D341Med (cell line): ENCODE measurements at places on chromosomes 12 and 14.

GRCh38 chr12:121323908-121324307, 27.4 kb upstream of the CAMKK2 start:
- DNase-seq: no peak

DNA sequence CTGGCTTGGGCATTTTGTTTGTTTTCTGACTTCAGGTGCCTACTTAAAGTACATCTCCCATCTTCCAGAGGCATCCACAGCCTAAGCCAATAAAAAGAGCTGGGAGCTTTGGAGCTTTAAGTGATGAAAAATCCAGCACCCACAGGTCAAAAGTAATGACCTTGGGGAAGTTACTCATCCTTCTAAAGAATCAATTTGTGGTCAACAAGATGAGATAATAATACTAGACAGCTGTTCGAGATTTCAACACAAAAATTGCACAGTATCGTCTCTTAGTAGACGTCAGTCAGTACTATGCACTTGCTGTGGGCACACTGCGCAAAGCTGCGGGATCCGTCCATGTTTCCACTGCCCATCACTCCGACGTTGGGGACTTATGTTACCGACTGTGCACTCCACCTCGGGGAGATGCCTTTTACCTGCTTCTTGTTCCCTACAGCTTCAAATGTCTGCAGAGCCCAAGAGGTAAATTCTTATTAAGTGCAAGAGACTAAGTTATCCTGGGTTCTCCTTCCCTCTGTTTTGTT, 1.3 kb downstream of the ST8SIA1 start:
- DNase-seq: no peak

DNA sequence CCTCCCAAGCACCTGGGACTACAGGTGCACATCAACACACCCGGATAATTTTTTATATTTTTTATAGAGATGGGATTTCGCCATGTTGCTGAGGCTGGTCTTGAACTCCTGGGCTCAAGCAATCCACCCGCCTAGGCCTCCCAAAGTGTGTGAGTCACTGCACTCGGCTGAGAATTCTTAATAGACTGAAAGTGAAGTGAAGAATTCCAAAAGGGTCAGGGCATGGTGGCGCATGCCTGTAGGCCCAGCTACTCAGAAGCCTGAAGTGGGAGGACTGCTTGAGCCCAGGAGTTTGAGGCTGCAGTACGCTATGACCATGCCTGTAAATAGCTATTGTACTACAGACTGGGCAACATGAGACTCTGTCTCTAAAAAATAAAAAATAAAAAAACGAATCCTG, 43.7 kb downstream of the TCHP start:
- no peak for DNase-seq

DNA sequence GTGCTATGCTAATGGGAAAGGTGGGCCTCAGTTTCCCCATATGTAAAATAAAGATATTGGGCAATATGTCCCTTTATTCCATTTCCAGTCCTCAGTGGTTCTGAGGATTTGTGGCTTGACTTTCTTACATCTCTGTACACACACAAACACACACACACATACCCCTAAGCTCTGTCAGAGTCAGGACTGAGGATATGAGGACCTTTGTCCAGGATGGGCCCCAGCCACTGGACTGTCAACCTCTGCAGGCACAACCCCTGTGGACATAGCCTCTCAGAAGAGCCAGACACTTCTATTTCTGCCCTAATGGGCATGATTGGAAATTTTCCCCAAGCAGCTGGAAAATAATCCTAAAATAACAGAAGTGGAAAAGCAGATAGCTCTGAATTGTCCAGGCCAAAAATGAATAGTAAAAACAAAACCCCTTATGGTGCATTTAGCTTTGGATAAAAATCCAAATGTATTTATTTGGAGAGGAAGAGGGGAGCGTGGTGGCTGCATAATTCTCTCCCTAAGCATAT, 50.2 kb downstream of the RIN3 start:
- no peak for DNase-seq

DNA sequence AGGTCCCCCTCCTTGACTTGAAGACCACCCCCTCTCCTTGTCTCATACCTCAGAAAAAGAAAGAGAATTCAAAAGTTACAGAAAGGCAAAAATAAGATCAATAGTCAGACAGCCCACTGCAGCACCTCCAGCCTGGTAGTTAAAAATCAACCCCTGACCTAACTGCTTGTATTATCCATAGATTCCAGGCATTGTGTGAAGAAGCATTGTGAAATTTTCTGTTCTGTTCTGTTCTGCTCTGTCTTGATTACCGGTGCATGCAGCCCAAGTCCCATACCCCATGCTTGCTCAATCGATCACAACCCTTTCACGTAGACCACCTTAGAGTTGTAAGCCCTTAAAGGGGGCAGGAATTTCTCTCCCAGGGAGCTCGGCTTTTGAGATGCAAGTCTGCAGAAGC, 5.8 kb upstream of the DHRS7 start:
- no peak for DNase-seq

DNA sequence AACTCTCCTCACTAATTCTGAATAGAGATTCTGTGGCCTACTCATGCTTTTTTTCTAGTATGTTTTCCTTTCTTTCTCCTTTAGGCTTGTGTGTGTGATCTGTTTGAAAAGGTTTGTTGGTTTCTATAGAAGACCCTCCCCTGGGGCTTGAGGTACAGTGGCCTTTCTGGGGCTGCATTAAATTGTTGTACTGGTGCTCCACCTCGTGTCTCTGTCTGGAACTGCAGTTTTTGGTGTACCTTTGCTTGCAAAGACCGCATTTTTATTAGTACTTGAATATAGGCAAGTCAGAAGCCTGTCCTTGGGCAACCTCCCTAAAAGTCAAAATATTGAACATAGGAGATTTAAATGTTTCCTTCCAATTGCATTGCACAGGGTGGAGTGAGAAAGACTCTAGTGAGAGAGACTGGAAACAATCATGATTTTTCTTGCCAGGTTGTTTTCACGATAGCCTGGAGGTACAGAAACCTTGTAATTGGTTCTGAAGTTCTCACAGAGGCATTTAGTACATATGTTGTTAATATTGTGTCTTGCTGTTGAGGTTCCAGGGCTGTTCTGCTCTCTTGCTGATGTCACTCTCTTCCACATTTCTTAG, 39.0 kb downstream of the SLCO1B1 start:
- DNase-seq: peak; percentile 61

- DNase-seq: no peak
Measured at GRCh38 chr12:77122661-77123060, 57.3 kb upstream of the E2F7 start.

DNA sequence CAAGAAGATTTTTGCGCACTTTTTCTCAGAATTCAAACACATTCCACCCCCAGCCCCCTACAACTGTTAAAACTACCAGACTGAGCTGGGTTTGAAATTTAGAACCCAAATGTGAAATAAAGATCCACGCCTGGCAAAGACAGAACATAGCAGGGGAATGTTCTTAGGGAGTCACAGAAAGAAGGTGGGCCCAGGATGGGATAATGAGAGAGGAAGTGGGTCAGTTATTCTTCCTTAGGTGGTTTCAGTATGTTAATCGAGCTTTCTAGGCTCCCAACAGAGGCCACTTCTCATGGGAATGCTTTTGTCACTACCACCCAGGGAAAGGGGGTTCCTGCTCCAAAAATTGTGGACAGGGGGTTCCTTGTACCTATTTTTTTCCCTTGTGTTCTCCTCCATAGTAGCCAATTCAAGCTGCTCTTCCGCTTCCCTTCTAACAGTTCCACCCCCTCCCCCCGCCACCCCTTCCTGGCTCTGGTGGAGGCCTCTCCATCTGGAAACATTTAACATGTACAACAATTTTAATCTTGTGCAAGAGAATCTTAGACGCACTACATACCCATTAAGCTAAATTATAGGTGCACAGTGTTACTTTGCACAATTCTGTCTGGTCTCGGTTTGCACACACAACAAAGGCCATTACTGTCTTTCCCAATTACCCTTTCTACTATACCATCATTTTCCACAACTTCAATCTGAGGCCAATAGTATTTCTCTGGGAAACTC, 218.1 kb downstream of the MON2 start:
- DNase-seq: no peak

DNA sequence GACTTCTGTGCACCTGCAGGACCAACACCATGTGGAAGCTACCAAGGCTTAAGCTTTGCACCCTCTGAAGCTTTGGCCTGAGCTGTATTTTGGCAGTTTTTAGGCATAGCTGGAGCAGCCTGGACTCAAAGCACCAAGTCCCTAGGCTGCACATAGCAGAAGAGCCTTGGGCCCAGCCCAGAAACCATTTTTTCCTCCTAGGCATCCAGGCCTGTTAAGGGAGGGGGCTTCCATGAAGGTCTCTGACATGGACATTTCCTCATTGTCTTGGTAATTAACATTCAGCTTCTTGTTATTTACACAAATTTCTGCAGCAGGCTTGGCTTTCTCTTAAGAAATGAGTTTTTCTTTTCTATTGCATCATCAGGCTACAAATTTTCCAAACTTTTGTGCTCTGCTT, 475.8 kb upstream of the FLRT2 start:
- no peak for DNase-seq

DNA sequence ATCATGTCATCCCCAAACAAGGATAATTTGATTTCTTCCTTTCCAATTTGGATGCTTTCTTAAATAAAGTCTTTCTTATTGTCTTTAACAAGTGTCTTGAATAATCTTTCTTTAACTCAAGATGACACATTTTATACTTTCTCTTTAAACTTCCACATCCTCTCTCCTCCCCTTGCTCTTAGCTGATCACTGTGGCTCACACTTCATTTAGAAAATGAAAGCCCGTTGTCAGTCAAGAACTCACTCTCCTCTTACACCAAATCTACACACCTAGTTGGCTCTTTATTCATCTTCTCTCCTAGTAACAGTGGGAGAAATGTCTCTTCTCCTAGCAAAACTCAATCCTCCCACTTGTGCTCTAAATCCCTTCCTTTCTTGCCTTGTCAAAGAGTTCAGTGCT, 10.4 kb upstream of the RMST start:
- no peak for DNase-seq

- peak; percentile 36 for DNase-seq
Measured at GRCh38 chr12:4910502-4911315, 1.0 kb downstream of the KCNA1 start.

- no peak for DNase-seq
Measured at GRCh38 chr14:57737598-57737997, 128.3 kb downstream of the SLC35F4 start.

- DNase-seq: no peak
Measured at GRCh38 chr14:71001742-71002141, 94.5 kb downstream of the PCNX1 start.

GRCh38 chr12:20798554-20798953, 12.0 kb upstream of the SLCO1B3 start:
- DNase-seq: no peak

GRCh38 chr12:39804479-39804878, 184.9 kb upstream of the ABCD2 start:
- DNase-seq: no peak

DNA sequence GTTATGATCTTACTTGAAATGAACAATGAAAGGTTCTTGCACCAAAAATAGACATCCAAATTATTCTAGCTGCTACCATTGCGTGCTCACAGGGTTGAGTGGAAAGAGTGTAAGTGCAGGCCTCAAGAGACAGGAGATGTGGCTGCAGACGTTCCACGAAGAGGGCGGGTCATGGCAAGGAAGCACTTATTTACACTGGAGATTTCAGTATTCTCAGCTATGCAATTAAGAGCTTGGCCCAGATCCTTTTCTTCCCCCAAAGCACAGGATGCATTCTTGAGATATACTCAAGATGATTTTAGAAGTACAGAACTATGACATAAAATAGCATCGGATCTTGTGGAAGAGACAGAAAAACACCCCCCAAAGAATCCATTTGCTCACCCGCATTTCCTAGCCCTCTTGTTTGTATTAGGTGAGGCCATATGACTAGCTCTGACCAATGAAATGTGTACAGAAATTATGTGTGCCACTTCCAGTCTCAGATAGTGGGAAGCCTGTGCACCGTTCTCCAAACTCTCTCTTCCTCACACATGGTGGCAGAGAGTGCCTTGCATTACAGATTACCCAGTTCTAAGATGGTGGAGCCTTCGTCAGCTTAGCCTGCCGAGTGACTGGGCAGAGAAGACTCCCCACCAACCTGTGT, 261.4 kb downstream of the TTC8 start:
- no peak for DNase-seq

- no peak for DNase-seq
Measured at GRCh38 chr12:19645823-19646222, 206.5 kb downstream of the AEBP2 start.

GRCh38 chr12:90058704-90059103, 350.1 kb upstream of the ATP2B1 start:
- no peak for DNase-seq

- no peak for DNase-seq
Measured at GRCh38 chr12:57575771-57576612, 15.0 kb upstream of the PIP4K2C start.

DNA sequence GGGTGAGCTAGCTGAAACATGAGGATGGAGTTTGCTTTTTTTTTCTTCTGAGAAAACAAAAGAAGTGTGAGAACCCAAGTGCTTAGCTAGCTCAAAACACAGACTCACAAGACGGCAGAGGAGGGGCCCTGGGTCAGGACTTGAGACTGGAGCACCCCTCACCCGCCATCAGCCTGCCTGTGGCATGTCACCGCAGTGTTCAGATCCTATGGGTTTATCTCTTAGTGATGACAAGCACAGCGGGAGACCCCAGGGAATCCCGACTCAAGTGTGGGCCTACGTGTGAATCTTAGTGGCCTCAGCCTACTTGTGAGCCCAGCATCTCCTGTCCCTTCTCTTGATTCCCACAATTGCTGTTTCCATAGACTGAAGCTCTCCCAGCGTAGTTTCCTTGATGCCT, 22.9 kb downstream of the DYRK4 start:
- no peak for DNase-seq

- DNase-seq: no peak
Measured at GRCh38 chr12:26754148-26754547, 78.8 kb downstream of the ITPR2 start.

DNA sequence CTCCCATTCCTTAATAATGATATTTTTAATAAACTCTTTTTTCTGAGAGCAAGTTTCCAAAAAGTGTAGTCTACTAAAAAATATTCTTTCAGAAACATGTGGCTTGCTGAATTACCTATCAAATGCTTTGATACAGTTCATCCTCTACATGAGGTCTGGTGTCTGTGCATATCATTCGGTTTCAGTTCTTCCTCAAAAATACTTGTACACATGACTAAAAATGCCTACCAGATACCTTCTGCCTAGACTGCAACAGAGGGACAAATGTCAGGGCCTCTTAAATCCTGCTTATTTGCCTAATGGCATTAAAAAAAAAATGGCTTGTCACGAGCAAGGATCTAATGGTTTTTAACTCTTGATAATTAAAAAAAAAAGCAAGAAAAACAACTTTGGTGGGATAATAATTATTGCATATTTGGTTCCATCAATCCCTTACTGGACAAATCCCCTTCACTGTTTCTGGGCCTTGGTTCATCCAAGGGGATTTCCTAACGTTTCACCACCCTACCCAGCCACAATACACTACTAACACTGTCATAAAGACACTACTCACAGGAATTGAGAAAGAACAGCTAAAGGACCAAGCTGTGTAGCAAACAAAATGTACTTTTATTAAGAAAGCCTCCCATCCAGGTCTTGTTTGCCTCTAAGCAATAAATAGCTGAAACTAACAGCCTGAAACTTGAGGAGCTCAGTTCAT, 45.7 kb downstream of the PARP11 start:
- DNase-seq: no peak
